Umbilical cord (tissue), 2 donors: ENCODE measurements at places on chromosomes 13 and 19.

- DNase-seq = peak; percentile 5
Measured at GRCh38 chr13:52449331-52450011, 963 bp downstream of the VPS36 start.

DNA sequence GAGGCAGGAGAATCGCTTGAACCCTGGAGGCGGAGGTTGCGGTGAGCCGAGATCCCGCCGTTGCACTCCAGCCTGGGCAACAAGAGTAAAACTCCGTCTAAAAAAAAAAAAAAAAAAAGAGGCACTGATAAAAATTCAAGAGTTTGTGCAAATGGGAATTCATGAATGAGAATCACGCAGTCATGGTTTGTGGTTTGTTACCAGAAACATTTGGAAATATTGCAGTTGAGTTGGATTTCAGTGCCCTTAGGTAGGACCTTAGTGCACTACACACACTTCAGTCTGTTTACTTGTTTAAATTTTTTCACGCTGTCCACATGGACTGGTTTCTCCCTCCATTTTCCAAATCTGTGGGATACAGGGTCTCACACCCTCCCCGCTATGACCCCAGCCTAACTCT lies 28.4 kb downstream of the ZNF844 start:
- DNase-seq = no peak

DNA sequence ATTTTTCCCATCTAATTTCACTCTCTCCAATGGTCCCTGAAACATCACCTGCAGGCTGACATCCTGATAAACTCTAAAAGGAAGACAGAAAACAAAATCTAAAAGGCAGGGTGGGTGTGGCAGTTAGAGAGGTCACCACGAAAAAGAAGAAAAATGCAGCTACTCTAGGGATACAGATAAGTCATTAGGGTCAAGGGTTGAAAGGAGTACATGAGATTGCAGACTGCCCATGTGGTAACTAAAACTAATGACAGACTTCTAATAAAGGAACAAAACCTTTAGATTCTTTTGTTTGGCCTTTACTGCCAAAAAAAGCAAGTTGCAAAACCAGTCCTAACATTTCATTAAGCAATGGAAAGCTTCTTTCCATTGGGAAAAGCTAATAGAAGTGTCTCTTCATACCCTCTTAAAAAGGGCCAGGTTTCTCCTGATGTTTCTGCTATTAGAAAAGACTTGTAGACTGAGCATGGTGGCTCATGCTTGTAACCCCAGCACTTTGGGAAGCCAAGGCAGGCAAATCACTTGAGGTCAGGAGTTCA lies 31.0 kb downstream of the THSD1 start:
- DNase-seq = no peak

DNA sequence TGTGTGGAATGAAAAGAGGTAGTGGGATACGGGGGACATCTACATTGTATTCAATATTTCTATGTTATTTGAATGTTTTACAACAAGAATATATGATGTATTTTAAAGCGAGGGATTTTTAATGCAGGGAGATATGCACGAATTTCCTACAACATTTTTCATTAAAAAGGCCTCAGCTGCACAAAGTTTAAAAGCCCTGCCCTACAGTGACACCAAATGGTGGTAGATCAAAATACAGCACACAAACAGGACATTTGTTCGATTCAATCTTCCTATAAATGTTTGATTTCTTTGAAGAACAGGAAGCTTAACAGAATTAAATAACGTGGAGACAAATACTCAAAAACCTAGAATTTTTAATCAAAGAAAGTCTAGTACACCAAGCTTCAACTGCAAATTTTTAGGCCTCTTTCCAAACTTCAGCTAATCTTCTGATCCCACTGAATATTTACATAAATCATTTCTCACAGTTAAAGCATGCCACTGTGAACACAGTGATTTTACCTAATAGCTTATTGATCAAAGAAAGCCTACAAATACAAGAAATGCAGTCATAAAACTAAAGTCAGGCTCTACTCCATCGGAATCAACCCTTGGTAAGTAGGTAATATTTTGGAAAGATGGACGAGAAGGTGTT lies 257.2 kb downstream of the DIAPH3 start:
- peak; percentile 45 for DNase-seq

- DNase-seq = no peak
Measured at GRCh38 chr19:18284712-18285360, 3.4 kb upstream of the JUND start.

GRCh38 chr19:24059563-24060295 lies 27.3 kb upstream of the ZNF254 start:
- DNase-seq = no peak

DNA sequence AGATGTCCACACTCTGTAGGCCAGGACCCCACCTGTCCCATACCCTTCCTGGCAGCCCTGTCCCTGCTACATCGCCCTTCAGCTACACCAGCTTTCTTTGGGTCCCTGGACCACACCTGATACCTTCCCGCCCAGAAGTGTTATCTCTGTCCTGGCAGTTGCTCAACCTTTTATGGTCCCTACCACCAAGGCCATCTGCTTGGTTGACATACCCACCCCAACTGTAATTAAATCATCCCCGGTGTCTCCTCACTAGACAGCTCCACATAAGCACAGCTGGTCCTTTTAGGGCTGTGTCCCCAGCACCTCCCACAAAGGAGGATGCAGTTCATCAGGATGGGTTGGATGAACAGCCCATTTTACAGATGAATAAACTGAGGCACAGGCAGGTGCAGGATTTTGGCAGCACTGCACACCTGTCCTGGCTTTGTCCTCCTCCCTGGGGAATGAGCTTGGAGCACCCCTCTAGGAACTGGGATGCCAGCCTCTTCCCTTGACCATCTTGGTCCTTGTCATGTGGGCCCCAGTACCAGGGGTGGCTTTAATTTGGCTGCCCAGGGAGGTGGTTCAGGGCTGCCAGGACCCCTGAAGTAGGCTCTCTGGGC lies 12.9 kb downstream of the NACC1 start:
- DNase-seq = no peak

DNA sequence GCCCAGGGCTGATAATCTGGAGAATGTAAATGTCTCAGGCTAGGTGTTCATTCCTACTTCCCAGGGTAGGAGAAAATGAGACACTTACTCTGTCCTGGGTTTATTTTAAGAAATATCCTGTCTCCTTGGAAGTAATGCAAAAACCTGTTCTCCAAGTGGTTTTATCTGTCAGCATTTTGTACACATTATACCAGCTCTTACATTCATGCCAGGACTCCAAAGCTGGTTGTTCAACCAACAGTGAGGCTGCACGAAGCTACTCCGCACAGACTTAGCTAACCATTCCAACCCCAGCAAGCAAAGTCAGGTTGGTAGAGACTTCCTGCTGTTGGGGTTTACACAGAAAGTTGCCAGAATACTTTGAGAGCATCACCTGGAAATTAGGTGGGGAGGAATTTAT lies 55.6 kb downstream of the SLC7A1 start:
- no peak for DNase-seq

- peak; percentile 94 for DNase-seq
Measured at GRCh38 chr19:18401580-18402112, 4.2 kb upstream of the LRRC25 start.

DNA sequence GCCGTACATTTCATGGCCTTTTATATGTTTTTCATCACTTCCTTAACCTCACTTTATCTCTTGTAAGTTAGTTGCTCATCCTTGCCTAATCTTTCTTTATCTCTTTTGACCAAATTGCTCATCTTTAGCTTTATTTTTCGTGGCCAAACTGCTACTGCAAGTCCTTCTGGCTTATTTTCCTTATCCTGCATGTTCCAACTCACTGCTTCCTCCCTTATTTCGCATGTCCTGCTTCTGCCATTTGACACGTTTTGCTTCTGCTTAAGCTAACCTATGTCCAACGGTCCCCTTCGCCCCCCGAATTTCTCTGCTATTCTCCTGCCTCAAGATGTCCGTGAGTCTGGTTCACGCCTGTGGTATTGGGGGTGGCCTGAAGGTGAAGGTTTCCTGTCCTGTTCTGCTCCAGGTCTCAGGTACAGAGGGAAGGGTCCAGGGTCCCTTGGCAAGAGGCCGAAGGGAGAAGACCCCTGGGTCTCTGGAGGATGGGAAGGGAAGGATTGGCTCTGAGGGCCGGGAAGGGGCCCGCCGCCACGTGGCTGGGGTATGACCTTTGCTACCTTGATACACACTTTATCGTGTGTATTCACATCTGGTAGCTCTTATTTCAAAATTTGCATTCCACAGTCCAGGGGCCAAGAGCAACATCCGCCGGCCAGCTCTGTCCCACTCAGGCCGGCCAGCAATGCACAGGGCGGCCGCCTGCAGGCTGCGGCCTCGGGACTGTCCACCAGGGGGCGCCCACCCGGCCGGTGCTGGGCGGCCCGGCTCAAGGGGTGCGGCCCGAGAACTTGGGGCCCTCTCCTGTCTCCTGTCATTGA lies 2.9 kb upstream of the C19orf85 start:
- peak; percentile 46 for DNase-seq

- DNase-seq = peak; percentile 52
Measured at GRCh38 chr19:11196406-11197287, 698 bp downstream of the KANK2 start.

GRCh38 chr13:107563099-107563925 lies 652.0 kb downstream of the LIG4 start:
- DNase-seq = no peak

DNA sequence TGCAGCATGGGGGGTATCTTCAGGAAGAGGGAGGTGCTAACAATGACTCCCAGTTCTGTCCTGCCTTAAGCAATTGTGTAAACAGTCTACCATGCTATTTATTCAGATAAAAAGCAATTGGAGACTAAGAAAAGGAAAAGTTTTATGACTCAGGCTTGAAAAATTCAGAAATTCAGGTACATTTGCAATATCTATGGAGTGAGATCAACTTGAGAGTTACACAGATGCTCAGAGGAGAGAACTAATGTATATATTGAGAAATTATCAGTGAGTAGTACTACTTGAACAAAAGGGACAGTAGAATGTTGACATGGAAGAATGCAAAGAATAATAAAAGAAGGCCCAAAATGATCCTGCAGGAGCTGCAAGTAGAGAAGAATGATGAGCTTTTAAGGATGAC lies 277.6 kb upstream of the DACH1 start:
- DNase-seq = no peak

- no peak for DNase-seq
Measured at GRCh38 chr13:97385854-97386253, 48.1 kb upstream of the RAP2A start.

DNA sequence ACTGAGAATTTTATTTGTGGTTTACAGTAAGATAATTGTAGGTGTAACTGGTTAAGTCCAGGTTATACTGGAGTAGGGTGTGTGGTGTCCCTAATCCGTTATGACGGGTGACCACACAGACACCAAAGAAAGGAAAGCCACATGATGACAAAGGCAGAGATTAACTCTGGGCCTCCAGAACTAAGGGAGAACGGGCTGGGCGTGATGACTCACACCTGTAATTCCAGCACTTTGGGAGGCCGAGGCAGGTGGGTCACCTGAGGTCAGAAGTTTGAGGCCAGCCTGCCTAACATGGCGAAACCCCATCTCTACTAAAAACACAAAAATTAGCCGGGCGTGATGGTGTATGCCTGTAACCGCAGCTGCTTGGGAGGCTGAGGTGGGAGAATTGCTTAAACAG lies 10.2 kb upstream of the FUT2 start:
- no peak for DNase-seq

GRCh38 chr19:15231271-15231670 lies 977 bp downstream of the EPHX3 start:
- no peak for DNase-seq

DNA sequence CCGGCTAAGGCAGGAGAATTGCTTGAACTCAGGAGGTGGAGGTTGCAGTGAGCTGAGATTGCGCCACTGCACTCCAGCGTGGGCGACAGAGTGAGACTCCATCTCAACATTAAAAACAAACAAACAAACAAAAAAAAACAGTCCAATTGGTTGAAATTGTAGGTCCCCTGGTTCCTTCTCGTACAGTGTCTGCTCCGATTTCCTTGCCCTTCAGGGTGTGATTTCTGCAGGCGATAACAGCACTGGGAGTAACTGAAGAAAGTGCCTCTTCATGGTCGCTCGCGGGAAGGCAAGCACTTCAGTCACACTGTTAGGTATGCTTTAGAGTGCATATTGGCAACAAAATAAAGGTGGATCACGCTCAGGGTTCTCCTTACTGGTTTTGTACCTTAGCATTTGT lies 39.7 kb downstream of the TPT1 start:
- DNase-seq = no peak

DNA sequence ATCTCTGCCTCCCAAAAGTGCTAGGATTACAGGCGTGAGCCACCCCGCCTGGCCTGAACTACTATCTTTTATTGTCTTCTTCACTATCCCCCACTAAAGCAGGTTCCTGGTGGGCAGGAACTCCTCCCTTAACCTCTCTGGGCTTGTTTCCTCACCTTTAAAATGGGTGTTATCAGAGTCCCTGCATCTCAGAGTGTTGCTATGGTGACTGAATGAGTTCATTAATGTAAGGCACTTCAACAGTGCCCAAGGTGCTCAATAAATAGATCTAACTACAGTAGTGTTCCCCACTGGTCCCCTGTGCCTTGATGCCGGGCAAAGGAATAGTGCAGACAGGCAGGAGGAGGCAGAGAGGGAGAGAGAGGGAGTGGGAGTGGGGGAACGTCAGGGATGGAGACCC lies 20.5 kb downstream of the CCDC97 start:
- no peak for DNase-seq

GRCh38 chr13:50080203-50080910 lies 65.1 kb downstream of the KCNRG start:
- no peak for DNase-seq

- DNase-seq = no peak
Measured at GRCh38 chr13:25490236-25490635, 118.5 kb downstream of the ATP8A2 start.

- DNase-seq = no peak
Measured at GRCh38 chr19:1685046-1685445, 32.6 kb upstream of the TCF3 start.

DNA sequence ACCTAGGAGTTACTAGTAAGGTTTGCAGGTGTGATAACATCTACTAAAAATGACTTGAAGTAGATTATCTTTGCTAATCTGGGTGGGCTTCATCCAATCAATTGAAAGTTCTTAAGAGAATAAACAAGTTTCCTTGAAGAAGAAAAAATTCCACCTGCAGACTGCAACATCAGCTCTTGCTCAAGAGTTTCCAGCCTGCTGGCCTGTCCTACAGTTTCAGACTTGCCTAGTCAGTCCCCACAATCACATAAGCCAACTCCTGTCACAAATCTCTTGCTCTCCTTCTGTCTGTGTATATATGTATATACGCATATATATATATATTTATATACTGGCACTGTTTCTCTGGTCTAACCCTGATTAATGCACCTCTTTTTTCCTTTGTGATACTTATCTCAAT lies 67.3 kb upstream of the ITM2B start:
- DNase-seq = no peak

GRCh38 chr13:105587786-105588185 lies 947.7 kb downstream of the EFNB2 start:
- DNase-seq = peak; percentile 54

- peak; percentile 54 for DNase-seq
Measured at GRCh38 chr19:39506944-39507714, 7.8 kb upstream of the SELENOV start.
